ENCODE measurements at places on chromosomes 12 and 14.

GRCh38 chr14:58712357-58712756 is 74.6 kb downstream of the DACT1 start:
- no peak for DNase-seq

DNA sequence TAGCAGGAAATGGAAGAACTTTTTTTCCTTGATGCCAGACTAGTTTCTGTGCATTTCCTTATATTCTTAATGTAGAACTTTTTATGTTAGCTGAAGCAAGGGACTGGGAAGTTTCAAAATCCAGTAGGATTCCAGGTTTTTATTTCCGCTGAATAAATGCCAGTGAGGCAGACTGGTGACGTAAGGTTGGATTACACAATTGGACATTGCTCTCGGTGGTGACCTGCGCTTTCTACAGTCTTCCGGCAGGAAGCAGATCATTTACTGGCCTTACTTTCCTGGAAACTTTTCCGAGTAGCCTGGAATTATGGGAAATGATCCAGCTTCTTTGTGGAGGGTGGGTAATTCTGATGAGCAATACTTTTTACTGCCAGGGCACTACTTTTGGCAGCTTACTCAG is 3.6 kb downstream of the IFT43 start:
- DNase-seq = no peak

GRCh38 chr12:3913278-3913677 is 40.1 kb upstream of the PARP11 start:
- DNase-seq = no peak

- DNase-seq = no peak
These were observed 99.2 kb downstream of the DIP2B start for GRCh38 chr12:50603817-50604639.

- no peak for DNase-seq
These were observed 95.3 kb downstream of the DAD1 start for GRCh38 chr14:22493753-22494152.

DNA sequence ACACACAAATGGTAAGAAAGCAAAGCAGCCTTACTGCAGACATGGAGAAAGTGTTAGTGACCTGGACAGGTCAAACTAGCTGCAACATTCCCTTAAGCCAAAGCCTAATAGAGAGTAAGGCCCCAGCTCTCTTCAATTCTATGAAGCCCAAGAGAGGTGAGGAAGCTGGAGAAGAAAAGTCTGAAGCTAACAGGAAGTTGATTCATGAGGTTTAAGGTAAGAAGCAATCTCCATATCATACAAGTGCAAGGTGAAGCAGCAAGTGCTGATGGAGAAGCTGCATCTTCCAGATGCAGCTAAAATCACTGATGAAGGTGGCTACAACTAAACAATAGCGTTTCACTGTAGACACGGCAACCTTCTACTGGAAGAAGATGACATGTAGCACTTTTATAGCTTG is 53.5 kb downstream of the PPP1R12A start:
- DNase-seq = no peak

DNA sequence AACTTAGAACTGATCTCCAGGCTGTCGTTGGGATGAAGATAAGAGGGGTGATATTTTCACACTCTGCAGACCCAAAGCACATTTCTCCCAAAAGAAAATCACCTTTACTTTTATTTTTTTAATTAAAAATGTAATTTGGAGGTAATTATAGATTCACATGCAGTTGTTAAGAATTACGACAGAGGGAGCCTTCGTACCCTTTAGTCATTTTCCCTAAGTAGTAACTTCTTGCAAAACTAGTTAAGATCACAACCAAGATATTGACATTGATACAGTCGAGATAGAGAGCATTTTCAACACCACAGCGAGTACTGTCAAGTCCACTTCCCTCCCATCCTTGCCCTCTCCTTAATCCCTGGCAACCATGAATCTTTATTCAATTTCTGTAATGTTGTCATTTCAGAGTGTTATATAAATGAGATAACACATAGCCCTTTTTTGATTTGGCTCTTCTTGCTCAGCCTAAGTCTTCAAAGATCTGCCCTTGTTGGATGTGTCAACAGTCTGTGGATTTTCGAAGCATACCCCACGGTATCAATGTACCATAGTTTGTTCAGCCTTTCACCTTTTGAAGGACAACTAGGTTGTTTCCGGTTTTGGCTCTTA is 39.6 kb downstream of the DNAH10 start:
- no peak for DNase-seq

- no peak for DNase-seq
These were observed 88.8 kb downstream of the FBXL14 start for GRCh38 chr12:1505576-1505975.

GRCh38 chr12:108595711-108596647 is 1.9 kb downstream of the TMEM119 start:
- no peak for DNase-seq

DNA sequence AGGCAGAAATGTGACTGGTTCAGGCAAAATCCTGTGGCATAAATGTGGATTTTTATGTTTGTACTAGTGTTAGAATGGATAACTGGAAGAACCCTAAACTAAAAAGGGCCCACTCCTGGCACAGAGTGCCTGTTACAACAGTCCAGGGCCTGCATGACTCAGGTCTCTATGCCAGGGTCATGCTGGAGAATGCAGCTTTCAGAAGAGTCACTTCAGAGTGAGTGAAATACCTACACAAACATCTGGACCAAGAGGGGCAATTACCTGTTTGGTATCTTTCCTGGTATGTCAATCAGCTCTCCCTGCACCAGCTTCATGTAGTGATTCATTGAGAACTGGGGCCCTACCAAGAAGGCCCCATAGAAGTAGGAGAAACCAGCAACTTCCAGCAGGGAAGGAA is 10.0 kb downstream of the EMG1 start:
- DNase-seq = no peak

GRCh38 chr14:50688875-50689274 is 20.8 kb upstream of the SAV1 start:
- no peak for DNase-seq

DNA sequence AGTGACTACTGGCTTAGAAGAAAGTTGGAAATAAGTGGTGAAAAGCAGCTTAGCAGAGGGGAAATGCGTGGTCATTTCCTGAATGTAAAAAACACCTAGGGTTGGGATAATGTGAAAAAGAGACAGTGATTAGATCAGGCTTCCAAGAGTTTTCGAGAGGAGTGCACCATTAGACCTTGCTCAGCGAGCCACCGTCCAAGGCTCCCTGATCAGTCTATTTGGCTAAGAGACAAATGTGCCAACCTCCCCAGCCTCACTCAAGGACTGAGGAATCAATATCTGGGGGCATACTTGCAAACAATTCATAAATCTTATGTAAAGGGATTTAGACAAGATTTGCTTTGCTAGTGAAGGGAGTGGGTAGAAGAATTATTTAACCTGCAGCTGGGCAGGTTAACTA is 594.5 kb downstream of the NRXN3 start:
- DNase-seq = no peak

GRCh38 chr12:51247523-51248206 is 9.0 kb downstream of the DAZAP2 start:
- no peak for DNase-seq

DNA sequence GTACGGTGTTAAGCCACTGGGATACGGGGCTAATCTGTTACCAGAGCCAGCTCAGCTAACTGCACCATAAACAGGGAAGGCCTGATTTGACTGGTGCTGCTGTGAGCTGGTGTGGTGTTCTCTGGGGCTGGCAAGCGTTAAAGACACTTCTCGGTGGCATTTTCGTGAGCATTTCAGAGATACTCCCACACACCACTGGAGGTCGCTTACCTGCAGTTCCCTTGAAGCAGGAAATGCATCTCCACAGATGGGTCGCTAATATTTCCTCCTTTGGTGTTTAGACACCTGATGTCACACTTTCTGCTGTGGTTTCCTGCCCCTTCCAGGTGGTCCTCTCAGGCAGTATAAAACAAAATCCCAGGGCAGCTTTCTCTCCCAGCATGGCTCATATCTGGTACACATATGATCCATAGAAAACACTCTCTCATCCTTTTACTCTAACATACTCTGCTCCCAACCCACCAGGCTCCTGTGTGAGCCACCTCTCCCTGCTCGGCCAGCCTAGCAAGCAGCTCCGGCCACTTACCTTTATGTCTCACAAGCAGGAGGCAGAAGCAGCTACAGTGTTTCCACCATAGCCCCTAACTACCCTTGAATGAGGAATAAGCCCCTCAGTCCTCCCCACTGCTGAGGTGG is 129.9 kb upstream of the GRIN2B start:
- no peak for DNase-seq

GRCh38 chr14:99791476-99792209 is 1.6 kb upstream of the EML1 start:
- no peak for DNase-seq

DNA sequence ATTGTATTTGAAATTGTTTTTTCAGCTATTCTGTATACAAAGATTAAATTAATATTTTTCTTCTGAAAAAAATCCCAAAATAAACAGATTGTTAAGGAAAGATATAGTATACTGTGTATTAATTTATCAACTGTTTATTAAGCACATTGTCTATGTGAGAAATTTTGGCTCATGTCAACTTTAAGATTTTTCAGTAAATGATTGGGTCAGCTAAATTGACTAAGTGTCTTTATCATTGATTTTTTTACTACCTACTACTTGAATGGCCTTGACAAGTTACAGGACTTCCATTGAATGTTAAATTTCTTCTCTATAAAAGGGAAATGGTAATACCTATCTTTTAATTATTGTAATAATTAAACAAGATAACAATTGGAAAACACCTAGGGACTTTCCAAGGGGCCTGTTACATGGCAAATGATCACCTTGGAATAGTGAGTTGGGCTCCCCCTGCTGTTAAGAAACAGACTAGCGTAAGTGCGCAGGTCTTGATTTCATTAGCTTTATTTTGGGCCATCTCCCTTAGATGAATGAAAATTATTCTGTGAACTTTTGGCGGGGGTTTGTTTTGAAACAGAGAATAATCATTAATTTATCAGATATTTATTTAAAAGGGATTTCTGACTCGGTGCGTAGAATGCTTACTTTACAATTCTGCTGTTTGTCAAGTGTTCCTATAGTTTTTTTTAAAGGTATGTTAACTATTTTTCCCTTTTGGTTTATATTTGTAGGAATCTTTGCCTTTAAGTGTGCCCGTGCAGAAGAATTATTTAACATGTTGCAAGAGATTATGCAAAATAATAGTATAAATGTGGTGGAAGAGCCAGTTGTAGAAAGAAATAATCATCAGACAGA is 14.5 kb upstream of the CCT2 start:
- peak; percentile 21 for DNase-seq

DNA sequence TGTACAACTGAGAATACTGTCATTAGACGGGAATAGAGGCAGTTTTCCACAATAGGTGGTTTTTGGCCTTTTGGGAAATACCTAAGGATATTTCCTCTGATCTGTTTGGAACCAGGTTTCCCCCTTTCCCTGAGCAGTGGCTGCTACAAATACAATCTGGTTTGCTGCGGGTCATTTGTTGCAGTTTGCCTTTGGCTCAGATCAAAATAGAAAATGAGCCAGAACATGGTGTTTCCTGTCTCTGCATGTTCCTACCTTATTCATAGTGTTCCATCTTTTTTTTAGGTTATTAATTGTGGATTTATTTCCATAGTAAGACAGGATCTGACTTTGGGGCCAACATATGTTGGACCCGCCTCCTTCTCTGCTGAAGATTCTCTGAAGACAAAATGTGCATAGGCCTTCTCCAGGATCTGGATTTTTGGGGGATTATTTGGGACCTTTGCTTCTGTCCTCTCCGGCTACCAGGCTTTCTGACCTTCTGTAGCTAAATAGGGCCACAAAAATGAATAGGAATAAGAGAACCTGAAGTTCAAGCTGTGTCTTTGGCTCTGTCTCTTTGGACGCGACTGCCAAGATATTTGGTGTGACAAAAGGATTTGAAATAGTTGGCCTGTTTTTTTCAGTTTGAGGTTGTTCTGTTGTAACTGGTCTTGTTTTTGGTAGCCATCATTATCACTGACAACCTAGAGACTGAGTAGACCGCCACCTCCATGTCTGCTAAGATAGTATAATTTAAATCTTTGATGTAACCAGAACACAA is 146.9 kb downstream of the PRKCH start:
- no peak for DNase-seq

DNA sequence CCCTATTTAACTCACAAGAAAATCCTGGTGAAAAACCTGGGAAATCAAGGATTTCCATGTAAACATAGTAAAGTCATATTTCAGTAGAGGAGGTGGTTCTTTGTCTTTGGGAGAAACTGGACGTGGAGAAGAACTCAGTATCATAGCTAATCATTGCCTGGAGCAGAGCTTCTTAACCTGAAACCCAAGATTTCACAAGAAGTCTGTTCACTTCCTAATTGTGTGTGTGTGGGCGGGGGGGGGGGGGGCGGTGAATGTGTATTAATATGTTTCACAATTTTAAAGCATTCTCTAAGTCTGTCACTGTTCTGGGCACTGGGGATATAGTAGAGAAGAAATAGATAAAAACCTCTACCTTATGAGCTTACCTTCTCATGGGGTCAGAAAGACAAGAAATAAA is 96.7 kb upstream of the PPP4R3A start:
- DNase-seq = no peak

- DNase-seq = no peak
These were observed 800.5 kb downstream of the LRFN5 start for GRCh38 chr14:42407153-42407552.

- DNase-seq = no peak
These were observed 1.4 kb downstream of the TMTC1 start for GRCh38 chr12:29782285-29782870.

- no peak for DNase-seq
These were observed 147.0 kb downstream of the PTPRO start for GRCh38 chr12:15469356-15469755.

GRCh38 chr12:106255952-106256351 is 8.1 kb upstream of the CKAP4 start:
- no peak for DNase-seq

DNA sequence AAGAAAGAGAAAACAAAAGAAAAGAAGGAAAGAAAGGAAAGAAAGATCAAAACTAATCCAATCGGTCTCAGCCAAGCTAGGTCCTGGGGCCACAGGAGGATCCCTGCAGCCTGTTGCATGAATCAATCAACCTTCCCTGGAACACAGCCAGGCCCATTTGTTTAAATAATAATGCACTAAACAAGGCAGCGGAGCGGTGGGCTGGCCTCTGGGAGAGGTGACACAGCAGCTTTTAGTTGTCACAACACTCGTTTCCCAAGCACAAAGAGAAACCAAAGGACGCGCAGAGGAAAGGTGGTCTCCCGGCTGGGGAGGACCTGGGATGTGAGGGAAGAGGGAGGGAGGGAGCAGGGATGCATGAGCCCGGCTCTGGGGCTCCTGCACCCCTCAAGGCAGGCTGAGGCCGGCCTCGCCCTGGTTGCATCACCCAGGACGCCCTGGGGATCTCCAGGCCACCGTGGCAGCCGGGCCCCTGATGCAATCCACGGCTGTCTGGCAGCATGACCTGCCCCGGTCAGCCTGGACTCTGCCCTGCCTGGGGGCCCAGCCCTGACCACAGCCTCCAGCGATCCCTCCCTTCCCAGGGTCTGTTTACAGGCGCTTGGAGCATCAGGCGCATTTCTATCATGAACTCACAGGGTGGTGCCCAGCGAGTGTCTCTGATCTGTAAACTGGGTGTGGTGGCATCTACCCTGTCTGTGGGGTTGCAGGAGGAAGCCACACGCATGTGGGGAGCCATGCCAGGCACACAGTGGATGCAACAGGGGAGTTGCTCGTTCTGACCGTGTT is 32.5 kb downstream of the MMP17 start:
- no peak for DNase-seq

GRCh38 chr14:80926397-80927082 is 15.0 kb downstream of the CEP128 start:
- DNase-seq = no peak

Measured in progenitor cell of endocrine pancreas (in vitro differentiated cells).